ENCODE measurements at places on chromosomes 1 and 21. TPM values are rescaled to one million over a fixed set of nuclear protein-coding genes. Genes with fewer than 3 reads are reported as not detected.

- no peak for DNase-seq
Measured at GRCh38 chr1:92949937-92950817, 11.1 kb downstream of the DIPK1A start.

DNA sequence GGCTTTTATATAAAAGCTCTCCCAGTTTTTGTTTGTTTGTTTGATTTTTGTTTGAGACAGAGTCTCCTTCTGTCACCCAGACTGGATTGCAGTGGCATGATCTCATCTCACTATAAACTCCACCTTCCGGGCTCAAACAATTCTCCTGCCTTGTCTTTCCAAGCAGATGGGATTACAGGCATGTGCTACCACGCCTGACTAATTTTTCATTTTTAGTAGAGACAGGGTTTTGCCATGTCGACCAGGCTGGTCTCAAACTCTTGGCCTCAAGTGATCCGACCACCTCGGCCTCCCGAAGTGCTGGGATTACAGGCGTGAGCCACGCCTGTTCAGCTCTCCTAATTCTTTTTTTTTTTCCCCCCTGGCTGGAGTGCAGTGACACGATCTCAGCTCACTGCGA, 4.4 kb downstream of the PCAT6 start:
- DNase-seq = no peak

- no peak for DNase-seq
Measured at GRCh38 chr1:15249081-15249480, 2.1 kb downstream of the FHAD1 start.

GRCh38 chr1:28982198-28982597, 67.8 kb downstream of the EPB41 start:
- DNase-seq = no peak

DNA sequence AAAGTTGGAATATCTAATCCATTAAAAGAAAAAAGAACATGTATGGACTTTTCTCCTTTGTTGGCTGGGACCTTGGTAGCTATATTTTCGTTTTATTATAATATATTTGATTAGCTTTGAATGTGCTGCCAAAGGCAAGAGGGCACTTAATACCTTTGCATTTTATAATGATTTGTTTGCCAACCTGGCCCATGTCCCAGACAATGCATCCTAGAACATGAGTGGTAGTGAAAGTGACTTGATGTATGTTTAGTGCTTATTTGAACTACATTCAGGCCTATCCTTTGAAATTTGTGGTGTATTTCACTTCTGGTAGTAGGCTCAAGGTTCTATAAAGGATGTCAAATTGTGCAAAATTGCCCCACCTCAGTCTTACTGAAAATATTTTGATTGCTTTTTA, 25.9 kb downstream of the CACHD1 start:
- DNase-seq = no peak

The LCE1D gene
- polyA plus RNA-seq = not detected

DNA sequence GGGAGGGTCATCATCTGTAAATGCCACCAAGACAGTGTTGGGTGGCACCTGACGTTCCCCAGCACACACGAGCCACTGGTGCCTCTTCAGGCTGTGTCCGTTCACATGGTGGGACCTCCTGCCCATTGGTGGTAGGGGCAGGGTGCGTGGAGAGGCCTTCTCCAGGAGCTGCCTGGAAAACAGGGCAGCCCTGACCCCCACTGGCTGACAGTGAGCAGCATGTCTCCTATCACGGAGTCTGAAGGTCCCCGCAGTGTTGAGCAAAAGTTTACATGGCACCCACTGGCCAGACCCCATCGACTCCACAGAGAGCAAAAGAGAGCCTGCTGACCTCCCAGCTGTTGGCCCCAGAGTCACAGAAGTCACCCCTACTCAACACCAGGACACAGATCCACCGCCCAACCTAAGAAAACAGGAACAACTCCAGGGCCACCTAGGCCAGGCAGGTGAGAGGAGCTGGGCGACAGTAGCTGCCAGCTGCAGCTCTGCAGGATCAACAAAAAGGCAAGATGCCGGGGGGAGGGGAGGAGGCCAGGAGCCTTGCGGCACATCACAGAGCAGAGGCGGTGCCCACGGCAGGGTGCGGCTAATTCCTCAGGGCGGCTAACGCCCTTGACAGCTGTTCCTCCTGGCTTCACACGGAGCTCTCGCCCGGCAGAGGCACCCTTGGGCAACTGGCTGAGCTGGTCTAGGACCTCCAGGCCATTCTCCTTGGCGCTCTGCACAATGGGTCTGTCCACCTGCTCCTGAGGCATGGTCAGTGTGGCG, 14.4 kb upstream of the IFI6 start:
- DNase-seq = no peak

The ANGPTL3 gene
- polyA plus RNA-seq = not detected

DNA sequence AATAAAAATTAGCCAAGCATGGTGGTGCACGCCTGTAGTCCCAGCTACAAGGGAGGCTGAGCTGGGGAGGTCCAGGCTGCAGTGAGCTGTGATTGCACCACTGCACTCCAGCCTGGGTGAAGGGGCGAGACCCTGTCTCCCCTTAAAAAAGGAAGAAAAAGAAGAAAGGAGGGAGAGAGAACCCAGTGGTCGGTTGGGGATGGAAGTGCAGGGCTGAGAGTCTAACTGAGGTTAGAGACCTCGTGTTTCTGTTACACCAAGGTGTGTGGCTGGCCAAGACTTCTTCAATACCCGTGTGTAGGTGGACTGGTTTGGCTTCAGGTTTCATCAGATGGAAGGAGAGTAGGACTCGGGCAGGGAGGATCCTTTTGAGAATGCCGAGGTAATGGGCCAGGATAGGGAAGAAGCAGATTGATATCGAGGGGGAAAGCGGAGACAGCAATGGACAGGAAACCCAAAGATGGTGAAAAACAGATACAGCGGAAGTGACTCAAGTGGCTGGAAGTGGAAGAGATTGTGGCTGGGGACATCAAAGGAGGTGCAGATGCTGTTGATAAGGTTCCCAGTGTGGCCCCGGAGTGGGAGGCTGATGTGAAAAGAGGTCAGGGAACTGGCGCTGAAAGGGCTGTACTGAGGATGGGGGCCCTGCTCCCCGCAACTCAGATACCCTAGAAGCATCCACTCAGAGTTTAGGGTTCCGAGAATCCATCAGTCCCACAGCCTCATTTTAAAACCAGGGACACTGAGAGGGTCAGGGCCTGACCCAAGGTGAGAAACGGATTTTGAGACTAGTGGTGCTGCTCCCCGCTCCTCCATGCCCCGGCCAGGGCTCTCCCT, 681 bp upstream of the UBXN10 start:
- no peak for DNase-seq

The PTGER3 gene
- polyA plus RNA-seq = 0.24 TPM

DNA sequence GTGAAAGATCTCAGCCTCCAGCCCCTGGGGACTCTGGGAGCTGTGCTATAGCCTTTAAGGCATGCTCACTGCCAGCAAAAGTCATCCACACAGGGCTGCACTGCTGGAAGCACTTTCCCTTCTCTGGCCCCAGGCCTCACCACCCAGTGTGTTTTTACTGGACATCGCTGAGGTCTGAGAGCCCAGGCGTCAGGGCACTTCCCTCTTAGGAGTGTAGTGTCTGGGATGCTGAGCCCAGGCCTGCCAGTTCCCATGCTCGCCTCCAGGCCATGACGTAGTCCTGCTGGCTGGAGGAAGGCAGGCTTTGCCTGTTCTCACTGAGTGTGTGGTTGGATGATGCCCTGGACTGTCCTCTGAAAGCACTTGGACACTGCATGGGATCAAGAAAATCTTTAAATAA, 101.2 kb downstream of the GDAP2 start:
- peak; percentile 69 for DNase-seq

- no peak for DNase-seq
Measured at GRCh38 chr1:231266811-231267322, 25.9 kb downstream of the GNPAT start.

DNA sequence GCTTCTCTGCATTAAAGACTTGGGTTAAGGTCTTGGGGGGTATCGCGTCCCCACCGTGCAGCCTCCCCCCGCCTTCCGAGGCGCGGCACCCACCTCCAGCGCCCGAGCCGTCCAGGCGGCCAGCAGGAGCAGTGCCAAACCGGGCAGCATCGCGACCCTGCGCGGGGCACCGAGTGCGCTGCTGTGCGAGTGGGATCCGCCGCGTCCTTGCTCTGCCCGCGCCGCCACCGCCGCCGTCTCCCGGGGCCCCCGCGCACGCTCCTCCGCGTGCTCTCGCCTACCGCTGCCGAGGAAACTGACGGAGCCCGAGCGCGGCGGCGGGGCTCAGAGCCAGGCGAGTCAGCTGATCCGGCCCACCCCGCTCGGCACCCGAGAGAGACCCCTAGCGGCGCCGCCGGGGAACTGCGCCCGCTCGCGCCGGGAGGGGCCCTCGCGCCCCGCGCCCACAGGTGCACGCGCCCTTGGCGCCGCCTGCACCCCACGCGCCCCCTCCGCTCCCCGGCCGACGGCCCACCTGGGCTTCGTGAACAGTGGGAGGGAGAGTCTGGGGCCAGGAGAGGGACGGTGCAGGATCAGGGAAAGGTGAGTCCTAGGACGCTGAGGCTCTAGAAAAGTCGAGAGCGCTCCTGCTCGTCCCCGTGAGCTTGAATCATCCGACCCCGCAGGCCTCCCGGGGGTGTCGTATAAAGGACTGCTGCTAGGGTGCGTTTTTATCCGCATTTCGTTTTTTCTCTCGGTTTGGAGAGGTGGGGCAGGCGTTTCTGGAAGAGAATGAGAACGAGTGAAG, at the start of gene APP:
APP (minus strand) TSS at position 300 of the 787 bp plus-strand sequence; CDS start at position 150, 150 bp downstream.
- DNase-seq = peak; percentile 87

- no peak for DNase-seq
Measured at GRCh38 chr1:231606712-231607111, 19.9 kb upstream of the DISC1 start.

GRCh38 chr21:39467746-39468145, 16.0 kb downstream of the SH3BGR start:
- DNase-seq = peak; percentile 61

DNA sequence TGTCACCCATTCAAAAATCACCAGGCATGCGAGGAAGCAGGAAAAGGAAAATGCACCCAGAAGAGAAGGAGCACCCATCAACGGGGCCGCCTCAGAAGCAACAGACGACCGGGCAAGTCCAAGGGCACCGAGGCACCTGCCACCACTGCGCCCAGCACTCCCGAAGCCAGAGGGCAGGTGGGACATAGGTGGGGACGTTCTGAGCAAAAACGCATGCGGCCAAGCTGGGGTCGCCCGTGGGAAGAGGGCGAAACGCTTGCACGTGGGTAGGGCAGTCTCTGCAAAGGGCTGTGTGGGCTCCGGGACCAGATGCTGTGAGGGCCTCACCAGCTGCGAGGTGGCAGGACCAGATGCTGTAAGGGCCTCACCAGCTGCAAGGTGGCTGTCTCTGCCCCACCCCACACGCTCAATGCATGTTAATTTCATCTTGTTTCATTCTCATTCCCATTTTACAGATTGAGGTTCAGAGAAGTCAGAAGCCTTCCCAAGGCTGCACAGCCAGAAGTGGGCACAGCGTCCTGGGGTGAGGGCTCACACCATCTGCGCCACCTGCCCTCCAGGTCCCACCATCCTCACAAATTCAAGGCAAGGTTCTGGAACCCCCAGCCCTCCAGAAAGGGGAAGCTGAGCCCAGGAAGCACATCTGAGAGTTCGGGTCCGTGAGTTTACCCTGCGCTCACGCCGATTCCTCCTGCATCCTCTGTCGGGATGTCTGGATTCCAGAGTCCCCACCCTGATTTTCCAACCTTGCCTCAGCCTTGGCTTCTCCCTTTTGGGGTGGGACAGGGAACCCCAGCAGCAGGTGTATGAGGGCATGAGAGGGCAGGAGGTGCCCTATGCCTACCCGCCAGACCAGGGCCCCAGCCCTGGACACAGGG, 8.2 kb upstream of the SAMD11 start:
- DNase-seq = peak; percentile 9

GRCh38 chr1:69436151-69436550, 131.6 kb upstream of the LRRC7 start:
- DNase-seq = no peak

- no peak for DNase-seq
Measured at GRCh38 chr1:66757722-66758240, 5.5 kb downstream of the DYNLT5 start.

GRCh38 chr1:160839746-160840145, 22.9 kb downstream of the CD244 start:
- DNase-seq = no peak

DNA sequence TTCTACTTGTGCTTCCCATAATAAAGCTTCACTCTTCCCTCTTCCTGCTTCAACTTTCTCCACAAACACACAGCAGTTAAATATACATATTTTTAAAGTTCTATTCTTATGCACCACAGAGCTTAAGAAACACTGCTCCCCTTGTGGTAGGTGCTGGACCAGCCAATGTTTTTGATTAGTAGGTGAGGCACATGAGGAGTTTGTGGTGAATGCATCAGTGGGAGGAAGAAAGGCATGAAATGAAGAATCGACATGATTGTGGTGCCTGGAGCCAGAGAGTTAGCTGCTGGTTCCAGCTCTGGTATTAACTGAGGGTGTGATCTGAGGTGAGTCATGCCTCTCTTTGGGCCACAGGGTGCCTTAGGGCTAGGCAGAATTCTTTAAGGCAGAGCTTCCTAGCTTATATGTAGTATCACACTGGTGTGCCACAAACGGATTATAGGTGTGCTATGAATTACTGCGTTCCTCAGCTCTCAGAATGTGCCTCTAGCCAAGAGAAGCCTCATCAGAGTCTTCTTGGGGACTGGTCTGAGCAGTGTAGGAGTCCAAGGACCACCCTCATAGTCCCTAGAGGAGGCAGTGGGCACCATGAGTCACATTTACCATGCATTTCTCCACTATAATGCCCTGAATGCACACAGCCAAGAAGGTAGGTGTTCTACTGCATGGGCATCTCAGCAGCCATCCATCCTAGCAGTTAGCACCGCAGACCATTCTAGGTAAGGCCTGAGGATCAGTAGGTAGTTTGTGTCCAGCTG, 97.4 kb upstream of the SGIP1 start:
- no peak for DNase-seq

- no peak for DNase-seq
Measured at GRCh38 chr1:196148367-196148970, 459.8 kb downstream of the KCNT2 start.

The OR2L5 gene
- not detected for polyA plus RNA-seq

The LAMC2 gene
- 0.99 TPM for polyA plus RNA-seq

The MATN1 gene
- 0.04 TPM for polyA plus RNA-seq

DNA sequence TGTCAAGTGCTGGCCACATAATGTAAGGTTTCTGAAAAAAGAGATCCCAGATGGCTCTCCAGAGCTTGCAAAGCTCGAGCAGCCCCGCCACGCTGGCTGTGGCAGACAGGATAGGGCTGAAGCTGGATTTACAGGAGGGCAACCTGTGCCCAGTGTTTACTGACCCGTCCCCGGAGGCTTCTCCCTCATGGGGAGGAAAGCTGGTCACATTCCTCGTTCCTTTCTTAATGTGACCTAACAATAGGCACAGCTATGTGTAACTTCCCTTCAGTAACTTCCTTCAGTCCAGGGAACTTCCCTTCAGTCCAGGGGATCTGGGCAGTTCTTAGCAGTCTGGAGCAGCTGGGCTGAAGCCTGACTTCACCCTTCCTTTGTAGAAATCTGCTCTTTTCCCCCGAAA, 7.7 kb downstream of the SLFNL1 start:
- DNase-seq = no peak

All from psoas muscle (tissue), 8 donors.